ENCODE measurements at places on chromosomes 12 and 14. TPM values are rescaled to one million over a fixed set of nuclear protein-coding genes. Genes with fewer than 3 reads are reported as not detected.

CLEC2D gene
- 30.9 TPM for polyA plus RNA-seq

IAPP gene
- polyA plus RNA-seq, result not detected

KCNC2 gene
- polyA plus RNA-seq, result 0.31 TPM

KLRG1 gene
- 1.1 TPM for polyA plus RNA-seq

PKP2 gene
- polyA plus RNA-seq, result 3.2 TPM

AQP2 gene
- polyA plus RNA-seq, result 0.58 TPM

IGFBP6 gene
- polyA plus RNA-seq, result 9.6 TPM

FITM1 gene
- 1.7 TPM for polyA plus RNA-seq

SCAF11 gene
- 131 TPM for polyA plus RNA-seq

GZMB gene
- polyA plus RNA-seq, result 1.6 TPM

OR5AU1 gene
- polyA plus RNA-seq, result 0.03 TPM

ITPR2 gene
- 4.0 TPM for polyA plus RNA-seq

SGPP1 gene
- 20.0 TPM for polyA plus RNA-seq

NFATC4 gene
- polyA plus RNA-seq, result 88.3 TPM

SERPINA10 gene
- polyA plus RNA-seq, result 0.08 TPM

TMEM30B gene
- 22.4 TPM for polyA plus RNA-seq

Data from right lung (tissue), 10 donors.